ENCODE measurements at places on chromosomes 16 and 17.

DNA sequence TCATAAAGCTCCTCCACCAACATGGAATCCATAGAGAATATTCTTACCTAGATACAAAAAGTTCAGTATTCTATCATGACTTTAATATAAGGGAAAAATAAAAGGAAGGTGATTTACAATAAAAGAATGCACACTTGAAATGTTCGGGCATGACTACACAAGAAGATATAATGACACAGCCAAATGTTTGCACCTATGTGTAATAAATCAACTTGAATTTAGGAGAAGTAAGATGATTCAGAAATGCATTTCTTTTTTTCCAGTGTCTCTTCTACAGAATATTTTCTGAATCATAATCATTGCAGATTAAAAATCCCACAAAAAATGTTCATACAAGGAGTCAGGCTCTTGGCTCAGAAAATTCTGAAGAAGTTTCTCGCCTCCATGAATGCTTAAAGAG lies 404.0 kb upstream of the HSBP1 start:
- DNase-seq = no peak

DNA sequence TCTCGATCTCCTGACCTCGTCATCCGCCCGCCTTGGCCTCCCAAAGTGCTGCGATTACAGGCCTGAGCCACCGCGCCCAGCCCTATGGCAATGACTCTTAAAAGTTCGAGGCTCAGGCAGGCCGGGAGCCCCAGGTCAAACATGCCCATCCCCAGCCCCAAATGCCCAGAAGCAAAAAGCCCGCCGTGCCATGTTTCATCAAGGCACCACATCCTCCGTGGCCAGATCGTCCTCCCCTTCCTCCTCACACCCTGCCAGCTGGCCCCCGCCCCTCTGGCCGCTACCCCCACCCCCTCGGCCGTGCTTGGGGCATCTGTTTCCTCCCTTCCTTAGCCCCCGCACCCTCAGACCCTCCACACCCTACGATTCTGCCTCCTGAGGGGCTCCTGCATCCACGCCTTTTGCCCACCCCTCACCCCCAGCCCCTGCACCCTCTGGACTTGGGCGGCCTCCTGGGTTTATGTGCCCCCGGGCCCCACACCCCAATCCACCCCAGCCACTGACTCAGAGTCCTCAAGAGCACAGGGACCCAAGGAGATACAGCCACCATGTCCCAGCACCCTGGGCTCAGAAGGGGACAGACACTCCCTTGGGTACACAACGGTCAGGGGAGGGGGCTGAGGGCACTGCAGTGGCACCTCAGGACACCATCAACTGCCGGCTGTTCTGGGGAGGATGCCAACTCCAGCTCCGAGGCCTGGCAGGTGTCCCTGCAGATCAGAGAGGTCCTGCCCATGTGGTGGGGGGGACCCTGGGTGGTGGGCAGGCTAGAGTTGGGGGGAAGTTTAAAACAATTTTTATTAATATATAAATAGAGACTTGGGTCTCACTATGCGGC lies 7.1 kb downstream of the CTRB1 start:
- no peak for DNase-seq

DNA sequence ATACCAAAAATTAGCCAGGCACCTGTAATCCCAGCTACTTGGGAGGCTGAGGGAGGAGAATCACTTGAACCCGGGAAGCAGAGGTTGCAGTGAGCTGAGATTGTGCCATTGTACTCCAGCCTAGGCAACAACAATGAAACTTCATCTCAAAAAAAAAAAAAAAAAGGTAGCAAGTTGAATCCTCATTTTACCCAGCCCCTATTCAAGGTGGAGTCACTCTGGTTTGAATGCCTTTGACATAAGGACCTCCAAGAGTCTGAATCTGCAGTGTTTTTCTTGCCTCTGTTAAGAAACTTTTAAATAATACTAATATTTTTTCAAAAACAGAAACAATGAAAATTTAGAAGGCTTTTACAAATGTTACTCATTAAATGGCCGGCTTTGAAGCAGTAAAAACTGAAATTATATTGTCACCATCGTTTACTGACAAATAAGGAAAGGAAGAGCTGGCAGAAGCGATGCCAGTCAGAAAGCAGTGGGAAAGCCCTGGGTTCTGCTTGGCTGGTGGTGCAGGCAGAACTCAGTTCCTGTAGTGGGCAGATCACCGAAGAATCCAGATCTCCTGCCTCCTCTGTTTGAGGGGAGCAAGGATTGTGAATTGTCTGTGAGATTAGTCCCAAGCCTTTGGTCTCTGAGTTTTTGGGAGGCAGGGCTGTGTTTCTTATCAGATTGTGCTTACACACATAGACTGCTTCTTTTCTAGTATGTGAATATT lies 99.7 kb upstream of the HAS3 start:
- no peak for DNase-seq

- DNase-seq = no peak
Observed at GRCh38 chr17:48552466-48553189, 7.7 kb upstream of the HOXB2 start.

DNA sequence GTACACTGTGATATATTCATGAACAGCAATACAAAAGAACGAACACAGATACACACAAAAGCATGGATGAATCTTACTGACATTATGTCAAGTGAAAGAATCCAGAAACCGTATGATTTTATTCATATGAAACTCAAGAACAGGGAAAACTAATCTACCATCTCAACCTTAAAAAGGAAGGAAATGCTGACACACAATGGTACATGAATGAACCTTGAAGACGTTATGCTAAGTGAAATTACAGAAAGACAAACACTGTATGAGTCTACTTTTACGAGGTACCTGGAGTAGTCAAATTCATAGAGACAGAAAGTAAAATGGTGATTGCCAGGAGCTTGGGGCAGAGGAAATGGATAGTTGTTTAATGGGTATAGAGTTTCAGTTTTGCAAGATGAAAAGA lies 8.7 kb upstream of the PRKCB start:
- DNase-seq = no peak

DNA sequence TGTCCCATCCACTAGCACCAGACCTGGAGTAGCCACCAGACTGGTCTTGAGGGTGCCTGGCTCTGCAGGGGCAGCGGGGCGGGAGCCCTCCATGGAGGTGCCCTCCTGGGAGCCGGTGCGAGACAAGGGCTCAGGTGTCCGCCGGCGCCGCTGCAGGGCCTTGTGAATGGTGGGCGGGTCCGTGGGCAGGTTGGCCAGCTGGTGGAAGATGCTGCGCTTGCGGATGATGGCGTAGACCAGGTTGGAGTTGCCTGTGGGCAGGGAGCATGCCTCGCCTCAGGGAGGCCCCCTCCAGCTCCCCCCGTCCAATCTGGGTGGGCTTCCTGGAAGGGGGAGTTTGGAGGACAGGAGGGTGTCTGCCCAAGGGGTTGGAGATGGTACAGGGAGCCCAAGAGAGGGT lies 18.4 kb downstream of the OTOP3 start:
- DNase-seq = no peak

- DNase-seq = peak; percentile 29
Observed at GRCh38 chr17:37717627-37718323, 27.1 kb downstream of the HNF1B start.

DNA sequence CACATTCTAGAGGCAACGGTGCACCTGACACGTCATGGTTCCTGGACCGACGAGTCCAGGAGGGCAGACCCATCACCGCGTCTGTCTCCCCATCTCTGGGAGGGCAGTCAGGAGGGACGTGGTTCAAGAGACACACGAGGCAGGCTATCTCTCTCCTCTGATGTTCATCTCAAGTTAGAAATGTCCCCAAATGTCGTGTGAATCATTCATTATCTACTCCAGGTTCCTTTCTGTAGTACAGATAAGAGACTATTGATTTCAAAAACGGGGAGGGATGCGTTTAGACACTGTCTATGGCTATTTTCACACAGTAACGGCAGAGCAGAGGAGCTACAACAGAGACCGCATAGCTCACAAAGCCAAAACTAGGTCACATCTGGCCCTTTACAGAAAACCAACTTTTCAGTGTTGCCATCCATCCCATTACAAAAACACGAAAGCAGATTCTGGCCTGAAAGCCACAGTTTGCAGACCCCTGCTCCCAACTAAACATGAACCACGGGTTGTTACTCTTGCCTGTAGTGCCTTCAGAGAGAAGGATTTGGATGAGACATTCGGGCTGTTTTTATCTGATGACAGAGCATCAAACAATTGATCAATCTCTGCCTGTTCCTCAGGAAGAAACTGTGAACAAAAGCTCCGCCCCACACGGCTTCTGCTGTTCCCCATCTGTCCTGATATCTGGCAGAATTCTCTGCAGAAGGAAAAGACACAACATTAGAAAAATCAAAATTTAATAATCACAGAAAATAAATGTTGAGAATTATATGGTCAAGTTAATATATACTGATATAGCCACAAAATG lies 6.8 kb downstream of the MEAK7 start:
- no peak for DNase-seq

DNA sequence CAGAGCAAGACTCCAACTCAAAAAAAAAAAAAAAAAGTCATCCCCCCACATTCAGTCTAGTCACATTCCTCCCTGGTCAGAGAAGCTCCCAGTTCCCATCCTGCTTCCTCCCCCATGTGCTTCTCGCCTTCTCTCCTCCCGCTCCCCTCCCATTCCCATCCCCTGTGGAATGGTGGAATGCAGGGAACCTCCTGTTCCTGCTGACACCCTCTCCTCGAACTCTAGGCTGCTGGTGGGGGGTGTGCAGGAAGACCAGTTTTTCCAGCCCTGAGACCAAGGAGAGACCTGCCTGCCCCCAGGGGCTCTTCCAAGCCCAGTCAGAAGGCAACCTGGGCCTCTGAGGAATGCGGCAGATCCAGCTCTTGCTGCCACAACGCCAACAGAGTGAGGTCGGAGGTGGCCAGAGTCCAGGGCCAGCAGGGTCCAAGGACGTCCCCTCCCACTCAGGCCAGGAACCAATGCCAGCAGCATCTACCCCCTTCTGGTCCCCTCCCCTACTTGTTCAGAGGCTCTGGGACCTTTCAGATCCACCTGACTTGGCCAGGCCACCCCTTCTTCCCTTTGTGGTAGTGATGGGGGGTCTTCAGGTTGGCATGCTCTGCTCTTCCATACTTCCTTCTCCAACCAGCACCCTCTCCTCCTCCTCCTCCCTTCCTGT lies 39.3 kb upstream of the TAC4 start:
- no peak for DNase-seq

DNA sequence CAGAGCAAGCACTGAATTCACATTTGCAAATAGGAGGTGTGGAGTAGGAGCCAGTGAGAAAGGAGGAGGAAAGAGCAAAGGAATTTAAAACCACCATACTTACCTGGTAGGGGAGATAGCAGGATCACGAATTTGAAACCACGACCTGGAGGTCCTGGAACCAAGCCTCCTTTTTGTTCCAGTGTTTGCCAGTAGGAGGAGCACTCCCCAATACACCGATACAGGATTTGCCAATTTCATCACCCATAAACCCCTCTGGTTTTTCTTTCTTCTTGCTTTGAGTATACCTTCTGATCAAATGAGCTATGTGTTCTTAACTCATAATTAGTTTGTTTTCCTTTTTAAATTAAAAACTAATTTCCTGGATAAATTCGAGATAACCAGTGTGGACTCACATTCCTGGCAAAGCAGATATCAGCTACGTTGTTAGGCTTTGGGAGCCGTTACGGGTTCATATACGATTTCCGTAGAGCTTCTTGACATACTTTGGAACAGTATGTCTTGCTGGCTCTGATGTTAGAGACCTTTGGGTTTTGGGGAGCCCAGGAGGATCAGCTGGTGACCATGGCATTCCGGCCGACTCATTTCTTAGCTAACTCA lies 22.7 kb downstream of the BCO1 start:
- DNase-seq = no peak

- no peak for DNase-seq
Observed at GRCh38 chr17:47310186-47310733, 13.5 kb upstream of the EFCAB13 start.

DNA sequence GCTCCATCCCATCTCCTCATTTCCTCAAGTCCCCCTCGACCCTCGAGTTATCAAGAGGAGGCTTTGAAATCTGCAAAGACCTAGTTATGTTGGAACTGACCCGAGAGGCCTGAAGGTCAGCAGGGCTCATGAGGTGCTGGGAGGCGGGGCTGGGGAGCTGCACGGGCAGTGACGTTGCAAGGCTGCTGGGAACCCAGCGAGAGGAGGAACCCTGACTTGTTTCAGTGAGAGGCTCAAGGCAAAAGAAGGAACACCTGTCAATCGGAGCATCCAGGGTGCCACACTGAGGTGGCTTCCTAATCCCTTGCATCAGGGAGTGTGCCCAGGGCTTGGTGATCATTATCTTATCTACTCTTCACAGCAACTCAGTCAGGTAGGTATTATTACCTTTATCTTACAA lies 86.9 kb downstream of the CDH11 start:
- no peak for DNase-seq

DNA sequence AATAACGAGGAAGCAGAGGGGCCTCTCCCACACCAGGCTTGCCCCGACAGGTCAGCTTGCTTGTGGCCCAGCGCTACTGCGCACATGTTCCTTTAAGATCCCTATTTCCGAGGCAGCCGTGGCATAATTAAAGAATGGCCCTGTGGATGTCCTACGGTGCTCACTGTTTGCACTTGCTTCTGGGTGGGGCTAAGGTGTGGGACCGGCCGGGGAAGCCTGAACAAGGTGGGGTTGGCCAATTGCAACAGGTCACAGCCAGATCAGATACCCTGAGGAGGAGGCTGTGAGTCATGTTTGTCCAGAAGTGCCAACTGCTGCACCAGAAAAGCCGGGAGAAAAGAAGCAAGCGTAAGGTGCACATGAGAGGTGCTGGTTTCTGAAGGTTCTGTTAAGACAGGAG lies 158.5 kb upstream of the CACNG5 start:
- DNase-seq = no peak

GRCh38 chr16:64969221-64969620 lies 152.6 kb downstream of the CDH11 start:
- peak; percentile 61 for DNase-seq

GRCh38 chr17:231191-231965 lies 49.9 kb upstream of the DOC2B start:
- no peak for DNase-seq

- DNase-seq = no peak
Observed at GRCh38 chr17:44530896-44531418, 26.3 kb upstream of the FZD2 start.

GRCh38 chr17:80596760-80597608 lies 52.3 kb downstream of the RPTOR start:
- no peak for DNase-seq

GRCh38 chr16:65773301-65773874 lies 593.1 kb upstream of the CDH5 start:
- no peak for DNase-seq

DNA sequence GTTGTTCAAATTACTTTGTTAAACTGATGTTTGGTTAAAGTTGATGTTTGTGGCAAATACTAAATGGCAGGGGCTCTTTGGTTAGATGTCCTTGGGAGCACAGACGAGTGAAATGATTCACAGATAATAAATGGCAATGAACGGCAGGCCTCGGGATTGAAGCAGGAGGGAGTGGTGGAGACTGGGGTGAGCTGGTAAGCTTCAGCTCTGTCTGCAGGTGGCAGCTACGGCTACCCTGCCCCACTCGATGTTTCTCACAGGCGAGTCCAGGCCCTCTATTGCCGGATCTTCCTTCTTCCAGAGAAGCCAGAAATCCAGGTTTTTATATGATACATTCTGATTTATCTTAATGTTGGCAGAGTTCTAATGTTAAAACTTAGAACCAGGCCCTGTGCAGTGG lies 144.8 kb upstream of the CACNG5 start:
- no peak for DNase-seq

GRCh38 chr17:78281249-78281845 lies 49.9 kb downstream of the TMEM235 start:
- no peak for DNase-seq
